ENCODE measurements at places on chromosomes 6 and 20.

DNA sequence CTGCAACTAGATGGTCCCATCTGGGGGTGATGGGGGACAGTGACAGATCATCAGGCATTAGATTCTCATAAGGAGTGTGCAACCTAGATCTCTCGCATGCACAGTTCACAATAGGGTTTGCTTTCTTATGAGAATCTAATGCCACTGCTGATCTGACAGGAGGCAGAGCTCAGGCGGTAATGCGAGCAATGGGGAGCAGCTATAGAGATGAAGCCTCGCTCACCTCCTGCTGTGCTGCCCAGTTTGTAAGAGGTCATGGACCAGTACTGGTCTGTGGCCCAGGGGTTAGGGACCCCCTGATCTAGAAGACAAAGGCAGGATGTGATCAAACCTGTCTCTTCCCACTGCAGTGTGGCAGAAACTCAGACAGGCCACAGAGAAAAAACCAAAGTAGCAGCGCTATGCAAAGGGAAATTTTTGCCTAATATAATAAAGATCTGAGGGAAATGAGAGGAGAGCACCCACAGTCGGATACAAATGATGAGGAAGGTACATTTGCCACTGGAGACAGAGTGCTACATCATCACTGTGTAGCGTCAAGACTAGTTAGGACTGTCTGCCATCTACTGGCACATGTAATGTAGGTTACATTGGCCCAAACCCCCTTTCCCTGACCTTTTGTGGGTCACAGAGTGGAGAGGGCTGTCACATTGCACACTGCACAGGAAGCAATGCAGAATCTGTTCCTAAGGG, 4.1 kb upstream of the LY86 start:
- no peak for DNase-seq

DNA sequence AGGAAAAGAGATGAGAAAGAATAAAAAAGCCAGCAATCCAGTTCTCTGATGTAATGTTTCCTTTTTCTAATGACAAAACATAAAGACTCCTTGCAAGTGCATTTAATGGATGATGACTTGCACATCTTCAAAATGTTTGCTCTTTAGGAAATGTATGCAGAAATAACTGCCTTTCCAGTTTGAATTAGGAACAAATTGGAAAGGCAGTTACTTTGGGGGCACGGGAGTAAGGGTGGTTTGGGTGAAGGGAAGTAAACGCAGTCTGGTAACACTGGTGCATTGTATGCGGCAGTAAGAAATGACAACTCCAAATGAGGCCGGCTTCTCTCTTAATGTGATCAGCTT, 57.6 kb upstream of the REV3L start:
- no peak for DNase-seq

DNA sequence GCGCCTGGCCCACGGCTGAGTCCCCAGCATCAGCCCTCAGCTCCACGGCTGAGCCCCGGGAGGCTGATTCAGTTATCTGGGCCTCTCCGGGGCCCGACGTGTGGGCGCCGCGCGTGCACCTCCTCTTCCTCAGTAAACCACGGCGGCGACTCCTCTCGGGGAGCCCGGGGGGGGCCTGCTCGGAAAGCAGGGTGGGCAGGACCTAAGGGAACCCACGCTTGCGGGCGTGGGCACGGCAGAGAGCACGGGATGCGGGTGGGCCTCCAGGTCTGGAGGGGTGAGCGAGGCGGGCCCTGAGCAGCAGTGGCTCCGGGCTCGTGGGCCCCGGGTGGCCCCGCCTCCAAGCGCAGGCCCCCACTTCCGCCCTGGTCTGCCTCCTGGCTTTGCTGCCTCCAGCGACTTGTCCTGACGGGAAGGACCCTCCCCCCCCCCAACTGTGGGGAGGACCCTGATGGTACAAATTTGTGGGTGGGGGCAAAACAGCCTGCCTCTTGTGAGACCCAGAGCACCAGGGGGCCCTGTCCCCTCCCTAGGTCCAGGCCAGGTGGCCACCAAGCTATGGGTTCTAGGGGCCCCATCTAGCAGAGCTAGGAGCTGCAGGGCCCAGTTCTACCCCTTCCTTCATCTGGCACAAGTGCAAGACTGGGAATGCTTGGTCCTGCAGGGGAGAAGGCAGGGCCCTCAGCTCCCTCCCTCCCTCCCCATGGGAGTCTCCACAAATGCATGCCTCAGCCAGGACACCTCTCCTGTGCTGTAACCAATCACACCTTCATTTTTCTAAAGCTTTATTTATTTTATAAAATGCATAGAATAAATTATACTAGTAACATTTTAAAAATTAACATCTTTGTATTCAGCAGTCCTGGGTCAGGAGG, 16.9 kb downstream of the UCKL1 start:
- no peak for DNase-seq

DNA sequence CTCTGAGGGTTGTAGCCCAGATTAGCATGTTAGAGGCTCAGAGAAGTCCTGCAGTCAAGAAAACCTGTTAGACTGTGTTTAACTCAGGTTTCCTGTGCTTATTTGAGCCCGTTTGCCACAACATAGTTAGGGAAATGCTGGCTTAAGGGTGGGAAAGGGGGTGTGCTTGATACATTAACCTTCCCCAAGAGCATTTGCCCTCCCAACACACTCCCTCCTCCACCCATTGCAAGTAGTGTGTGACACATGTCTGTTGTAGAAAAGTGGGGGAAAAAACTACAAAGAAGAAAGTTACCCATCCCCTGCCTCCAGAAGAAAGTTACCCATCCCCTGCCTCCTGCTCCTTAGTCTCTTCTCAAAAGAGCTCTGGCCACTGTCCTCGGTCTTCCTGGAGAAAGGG, 36.8 kb upstream of the MRPS18A start:
- DNase-seq, result no peak

DNA sequence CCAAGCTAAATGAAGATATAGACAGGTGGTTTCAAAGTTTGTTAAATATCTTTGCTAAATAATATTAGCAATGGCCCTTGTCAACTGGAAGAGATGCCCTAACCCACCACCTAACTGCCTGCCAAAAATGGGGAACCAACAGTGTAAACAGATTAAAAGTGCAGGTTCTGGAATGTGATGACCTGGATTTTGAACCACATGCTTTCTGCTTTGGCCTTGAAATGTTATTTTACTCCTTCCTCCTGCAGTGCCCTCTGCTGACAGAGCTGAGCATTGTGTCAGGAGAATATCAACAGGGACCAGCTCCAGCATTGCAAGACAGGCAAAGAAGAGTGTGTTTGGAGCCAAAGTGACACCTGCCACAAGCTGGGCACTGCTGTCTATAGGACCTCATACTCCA, 226.6 kb downstream of the MYLK4 start:
- no peak for DNase-seq

- no peak for DNase-seq
These were observed 231.7 kb upstream of the PRND start for GRCh38 chr20:4490045-4490444.

DNA sequence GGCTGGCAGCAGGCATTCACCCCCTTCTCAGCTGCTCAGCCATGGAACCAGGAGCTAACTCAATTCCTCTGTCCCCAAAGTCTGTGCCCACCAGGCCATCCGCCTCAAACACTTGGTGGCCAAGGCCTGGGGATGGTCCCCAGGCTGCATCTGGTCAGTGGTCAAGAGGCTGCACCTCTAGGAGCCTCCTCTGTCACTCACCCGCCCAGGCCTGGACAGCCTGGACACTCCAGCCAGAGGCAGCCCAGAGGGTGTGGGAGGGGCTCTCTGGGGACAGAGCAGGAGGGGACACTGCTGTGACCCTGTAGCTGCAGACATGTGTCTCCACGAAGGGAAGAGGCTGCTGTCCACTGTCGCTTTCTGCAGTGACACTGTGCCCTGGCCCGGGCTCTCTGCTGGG, 416.6 kb upstream of the SULF2 start:
- no peak for DNase-seq

DNA sequence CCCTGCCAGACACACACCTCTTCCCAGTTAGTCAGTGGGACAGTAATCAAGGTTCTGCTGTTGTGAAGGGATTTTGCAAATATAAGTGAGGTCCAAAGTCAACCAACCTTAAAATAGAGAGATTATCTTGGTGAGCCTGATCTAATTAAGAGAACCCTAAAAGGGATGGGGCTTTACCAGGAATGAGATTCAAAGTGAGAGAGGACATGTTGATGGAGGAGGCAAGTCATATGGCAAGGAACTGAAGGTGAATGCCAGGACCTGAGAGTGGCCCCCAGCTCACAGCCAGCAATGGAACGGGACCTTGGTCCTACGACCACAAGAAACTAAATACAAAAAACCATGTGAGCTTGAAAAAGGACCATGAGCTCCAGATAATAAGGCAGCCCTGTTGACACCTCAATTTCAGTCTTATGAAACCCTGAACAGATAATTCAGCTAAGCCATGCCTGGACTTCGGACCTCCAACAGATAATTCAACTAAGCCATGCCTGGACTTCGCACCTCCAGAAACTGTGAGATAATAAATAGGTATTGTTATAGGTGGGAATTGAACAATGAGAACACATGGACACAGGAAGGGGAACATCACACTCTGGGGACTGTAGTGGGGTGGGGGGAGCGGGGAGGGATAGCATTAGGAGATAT, 253.4 kb downstream of the GMPR start:
- no peak for DNase-seq

DNA sequence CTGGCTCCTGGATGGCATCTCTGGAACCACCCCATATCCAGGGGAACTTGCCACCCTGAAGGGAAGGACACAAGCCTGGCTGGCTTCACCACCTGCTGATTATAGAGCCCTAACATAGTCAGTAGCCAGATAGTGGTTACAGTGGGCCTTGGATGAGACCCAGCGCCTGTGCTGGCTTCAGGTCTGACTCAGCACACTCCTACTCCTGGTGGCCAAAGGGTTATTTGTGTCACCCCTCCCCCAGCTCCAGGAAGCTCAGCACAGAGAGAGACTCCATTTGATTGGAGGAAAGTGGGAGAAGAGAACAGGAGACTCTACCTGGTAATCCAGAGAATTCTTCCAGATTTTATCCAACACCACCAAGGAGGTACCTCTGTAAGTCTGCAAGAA, 12.8 kb downstream of the SNX14 start:
- DNase-seq, result no peak

GRCh38 chr20:19742974-19743639, 15.0 kb upstream of the RIN2 start:
- no peak for DNase-seq

DNA sequence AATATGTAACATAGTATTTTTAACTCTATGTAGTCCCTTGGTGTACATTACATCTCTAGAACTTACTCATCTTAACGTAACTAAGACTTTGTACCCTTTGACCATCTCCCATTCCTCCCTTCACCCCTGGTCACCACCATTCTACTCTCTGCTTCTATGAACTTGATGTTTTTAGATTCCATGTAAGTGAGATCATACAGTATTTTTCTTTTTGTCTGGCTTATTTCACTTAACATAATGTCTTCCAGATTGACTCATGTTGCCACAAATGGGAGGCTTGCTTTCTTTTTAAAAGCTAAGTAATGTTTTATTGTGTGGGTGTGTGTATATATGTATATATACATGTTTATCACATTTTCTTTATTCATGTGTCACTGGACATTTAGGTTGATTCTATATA, 55.8 kb downstream of the TMEM200A start:
- no peak for DNase-seq

Data from NCI-H446 (cell line).